RWPE2 (cell line): ENCODE measurements at places on chromosomes 7 and 10.

- no peak for DNase-seq
These were observed 73.3 kb upstream of the GHITM start for GRCh38 chr10:84065804-84066601.

- DNase-seq = no peak
These were observed 951 bp downstream of the AS3MT start for GRCh38 chr10:102870221-102870620.

- no peak for DNase-seq
These were observed 131.3 kb upstream of the NOBOX start for GRCh38 chr7:144534655-144535395.

DNA sequence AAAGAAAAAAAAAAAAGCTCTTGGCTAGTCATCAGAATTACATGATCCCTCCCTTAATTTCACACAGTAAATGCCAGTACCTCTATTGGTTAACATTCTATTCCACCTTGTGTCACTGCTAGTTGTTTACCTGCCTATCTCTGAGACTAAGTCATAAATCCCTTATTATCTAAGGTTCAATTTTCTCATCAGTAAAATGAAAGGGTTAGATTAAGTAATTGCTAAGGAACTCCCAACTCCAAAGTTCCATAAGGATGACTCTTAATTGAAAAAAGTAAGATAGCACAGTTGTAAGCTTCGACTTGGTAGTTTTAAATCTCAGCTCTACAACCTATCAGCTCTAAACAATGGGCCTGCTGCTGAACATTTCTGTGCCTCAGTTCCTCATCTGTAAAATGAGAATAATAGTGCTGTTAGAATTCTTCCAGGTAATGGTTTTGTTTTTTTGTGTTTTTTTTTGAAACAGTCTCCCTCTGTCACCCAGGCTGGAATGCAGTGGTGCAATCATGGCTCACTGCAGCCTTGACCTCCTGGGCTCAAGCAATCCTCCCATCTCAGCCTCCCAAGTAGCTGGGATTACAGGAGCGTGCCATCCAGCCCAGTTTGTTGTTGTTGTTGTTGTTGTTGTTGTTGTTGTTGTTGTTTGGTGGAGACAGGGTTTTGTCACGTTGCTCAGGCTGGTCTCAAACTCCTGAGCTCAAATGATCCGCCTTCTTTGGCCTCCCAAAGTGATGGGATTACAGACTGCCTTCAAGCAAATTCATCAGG is 35.6 kb downstream of the SRPK2 start:
- DNase-seq = no peak

GRCh38 chr10:87694011-87694794 is 34.5 kb downstream of the PAPSS2 start:
- no peak for DNase-seq

DNA sequence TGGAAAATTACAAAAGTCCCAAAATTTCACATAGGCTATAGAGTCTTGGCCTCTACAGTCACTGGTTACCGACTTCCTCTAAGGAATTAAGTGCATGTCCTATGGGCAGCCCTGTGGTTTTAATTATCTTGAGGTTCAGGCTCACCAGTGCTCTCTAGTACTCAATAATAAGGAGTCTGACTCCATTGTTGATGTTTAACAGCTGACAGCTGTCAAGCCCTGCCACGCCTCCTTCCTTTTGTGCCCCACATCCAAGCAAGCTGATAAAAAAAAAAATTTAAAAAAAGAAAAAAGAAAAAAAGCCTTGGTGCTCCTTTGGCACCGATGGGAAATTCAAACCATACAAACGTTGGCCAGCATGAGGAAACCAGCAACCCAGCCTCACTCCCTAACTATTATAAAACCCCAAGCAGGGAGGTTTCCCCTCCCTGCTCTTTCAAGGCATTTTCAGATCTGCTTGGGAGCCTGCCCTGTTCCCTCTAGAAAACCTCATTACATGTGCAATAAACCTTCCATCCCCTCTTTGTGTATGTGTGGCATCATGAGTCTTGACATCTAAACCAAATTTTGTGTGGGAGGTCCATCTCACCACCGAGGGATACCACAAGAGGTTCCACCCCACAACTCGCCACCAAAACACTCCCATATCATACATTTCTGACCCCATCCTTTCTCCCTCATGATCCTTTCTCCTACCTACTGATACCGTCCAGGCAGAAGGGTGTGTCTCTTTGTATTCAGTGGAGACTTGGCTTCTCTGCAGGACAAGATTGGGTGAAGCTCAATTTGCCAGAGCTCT is 70.9 kb upstream of the CCDC71L start:
- no peak for DNase-seq
